ENCODE measurements at places on chromosomes 11 and 22.

- no peak for DNase-seq
Observed at GRCh38 chr11:28964811-28965210, 856.6 kb downstream of the METTL15 start.

GRCh38 chr11:121300972-121301699, 8.6 kb downstream of the SC5D start:
- DNase-seq = no peak

DNA sequence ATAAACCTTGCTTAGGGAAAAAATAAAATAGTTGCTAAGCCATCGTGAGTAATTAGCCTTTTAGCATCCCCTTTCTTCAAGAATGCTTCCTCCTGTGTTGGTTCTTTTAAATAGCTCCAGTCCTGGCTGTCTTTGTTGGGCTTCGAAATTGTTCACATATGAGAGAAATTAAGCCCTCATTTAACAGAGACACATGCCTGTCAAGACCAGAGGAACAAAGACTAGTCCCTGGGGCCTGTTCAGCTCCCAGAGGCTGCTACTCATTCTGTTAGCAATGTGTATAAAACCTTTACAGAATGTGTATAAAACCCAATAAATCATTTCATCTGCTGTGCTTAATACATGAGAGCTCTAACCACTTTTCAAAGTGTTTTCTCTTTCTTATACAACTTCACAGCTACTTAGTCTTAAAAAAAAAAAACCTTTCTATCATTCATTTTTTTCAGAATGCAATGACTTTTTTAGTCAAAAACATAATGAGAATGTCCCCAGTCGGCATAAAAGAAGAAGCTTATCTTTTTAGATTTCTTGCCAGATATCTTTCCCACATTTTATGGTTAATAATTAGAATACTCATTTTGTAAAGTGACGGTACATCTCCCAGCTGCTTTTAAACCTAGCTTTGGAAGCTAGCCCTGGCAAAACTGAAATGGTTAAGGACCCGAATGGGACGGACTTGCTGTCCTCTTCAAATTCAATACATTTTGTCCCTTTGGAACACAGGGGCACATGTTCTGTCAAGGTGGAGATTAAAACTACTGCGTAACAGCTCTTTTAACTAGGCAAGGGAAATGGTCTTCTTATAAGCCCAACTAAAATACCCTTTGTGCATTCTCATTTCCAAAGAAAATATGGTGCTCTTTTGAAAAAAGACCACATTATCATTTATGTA, 186.1 kb downstream of the SOX6 start:
- DNase-seq = no peak

- DNase-seq = no peak
Observed at GRCh38 chr11:78100676-78101472, 21.2 kb upstream of the NDUFC2 start.

GRCh38 chr22:23847310-23847920, 8.6 kb upstream of the DERL3 start:
- DNase-seq = no peak

DNA sequence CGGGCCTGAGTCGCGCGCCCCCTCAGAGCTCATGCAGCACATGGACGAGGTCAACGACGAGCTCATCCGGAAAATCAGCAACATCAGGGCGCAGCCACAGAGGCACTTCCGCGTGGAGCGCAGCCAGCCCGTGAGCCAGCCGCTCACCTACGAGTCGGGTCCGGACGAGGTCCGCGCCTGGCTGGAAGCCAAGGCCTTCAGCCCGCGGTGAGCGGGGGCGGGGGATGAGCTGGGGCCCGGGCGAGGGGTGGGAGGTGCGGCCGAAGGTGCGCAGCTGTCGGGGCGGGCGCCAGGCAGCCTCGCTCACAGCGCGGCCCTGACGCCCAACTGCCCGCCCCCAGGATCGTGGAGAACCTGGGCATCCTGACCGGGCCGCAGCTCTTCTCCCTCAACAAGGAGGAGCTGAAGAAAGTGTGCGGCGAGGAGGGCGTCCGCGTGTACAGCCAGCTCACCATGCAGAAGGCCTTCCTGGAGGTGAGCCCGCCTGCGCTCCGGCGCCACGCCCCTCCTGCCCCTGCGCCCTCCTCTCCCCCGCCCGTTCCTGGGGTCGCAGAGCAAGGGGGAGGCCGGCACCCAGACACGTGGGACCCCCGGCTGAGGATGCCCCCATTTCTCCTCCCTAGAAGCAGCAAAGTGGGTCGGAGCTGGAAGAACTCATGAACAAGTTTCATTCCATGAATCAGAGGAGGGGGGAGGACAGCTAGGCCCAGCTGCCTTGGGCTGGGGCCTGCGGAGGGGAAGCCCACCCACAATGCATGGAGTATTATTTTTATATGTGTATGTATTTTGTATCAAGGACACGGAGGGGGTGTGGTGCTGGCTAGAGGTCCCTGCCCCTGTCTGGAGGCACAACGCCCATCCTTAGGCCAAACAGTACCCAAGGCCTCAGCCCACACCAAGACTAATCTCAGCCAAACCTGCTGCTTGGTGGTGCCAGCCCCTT, 20.5 kb downstream of the EPS8L2 start:
- DNase-seq = no peak

GRCh38 chr22:23294221-23294620, 113.9 kb downstream of the BCR start:
- DNase-seq = no peak

- DNase-seq = no peak
Observed at GRCh38 chr11:103903621-103904323, 132.7 kb upstream of the DDI1 start.

- peak; percentile 86 for DNase-seq
Observed at GRCh38 chr11:69644071-69644961, 3.4 kb downstream of the CCND1 start.

GRCh38 chr22:24148266-24149197, 32.8 kb upstream of the SUSD2 start:
- no peak for DNase-seq

- no peak for DNase-seq
Observed at GRCh38 chr22:48278620-48279460, 1516.4 kb downstream of the TBC1D22A start.

GRCh38 chr11:88345408-88345807, 7.9 kb upstream of the CTSC start:
- DNase-seq = no peak

DNA sequence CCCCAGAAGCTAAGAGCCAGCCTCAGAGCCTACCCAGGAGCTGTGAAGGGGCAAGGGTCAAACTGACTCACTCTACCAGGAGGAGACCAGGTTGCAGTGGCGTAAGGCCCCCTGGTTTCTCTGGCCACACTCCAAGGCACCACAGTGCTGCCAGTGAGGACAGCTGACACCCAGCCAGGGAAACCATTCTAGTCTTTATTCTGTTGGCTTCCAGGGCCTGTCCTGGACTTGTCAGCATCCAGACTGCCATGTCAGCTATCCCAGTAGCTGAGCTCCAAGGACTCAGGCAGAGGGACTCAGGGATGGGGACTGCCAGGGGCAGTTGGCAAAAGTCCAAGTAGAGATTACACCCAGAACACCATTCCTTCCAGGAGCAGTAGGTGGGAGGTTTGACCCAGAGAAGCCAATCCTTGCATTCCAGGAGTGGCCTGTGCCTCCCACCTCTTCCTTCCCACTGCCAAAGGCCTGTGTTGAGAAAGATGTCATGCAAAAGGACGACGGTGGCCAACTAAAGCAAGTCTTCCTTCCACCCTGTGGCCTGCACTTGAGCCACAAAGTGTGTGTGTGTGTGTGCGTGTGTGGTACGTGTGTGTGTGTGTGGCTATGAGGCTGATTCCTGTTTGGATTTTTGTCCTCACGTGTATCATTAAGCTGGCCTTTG, 3.6 kb upstream of the MAPK8IP1 start:
- no peak for DNase-seq

DNA sequence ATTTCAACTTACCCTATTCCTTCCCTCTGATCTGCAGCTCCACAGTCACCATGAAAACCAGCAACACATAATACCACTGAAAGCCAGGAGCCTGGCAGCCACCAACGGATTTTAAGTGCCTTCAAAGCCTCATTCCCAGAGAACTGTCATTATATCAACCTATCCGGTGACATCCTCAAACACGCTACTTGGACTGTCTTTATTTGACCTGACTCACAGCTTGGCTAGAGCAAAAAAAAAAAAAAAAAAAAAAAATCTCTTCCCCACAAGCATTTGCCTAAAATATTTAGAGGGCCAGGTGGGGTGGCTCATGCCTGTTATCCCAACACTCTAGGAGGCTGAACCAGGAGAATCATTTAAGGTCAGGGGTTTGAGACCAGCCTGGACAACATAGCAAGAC, 32.4 kb upstream of the ARHGAP32 start:
- no peak for DNase-seq

DNA sequence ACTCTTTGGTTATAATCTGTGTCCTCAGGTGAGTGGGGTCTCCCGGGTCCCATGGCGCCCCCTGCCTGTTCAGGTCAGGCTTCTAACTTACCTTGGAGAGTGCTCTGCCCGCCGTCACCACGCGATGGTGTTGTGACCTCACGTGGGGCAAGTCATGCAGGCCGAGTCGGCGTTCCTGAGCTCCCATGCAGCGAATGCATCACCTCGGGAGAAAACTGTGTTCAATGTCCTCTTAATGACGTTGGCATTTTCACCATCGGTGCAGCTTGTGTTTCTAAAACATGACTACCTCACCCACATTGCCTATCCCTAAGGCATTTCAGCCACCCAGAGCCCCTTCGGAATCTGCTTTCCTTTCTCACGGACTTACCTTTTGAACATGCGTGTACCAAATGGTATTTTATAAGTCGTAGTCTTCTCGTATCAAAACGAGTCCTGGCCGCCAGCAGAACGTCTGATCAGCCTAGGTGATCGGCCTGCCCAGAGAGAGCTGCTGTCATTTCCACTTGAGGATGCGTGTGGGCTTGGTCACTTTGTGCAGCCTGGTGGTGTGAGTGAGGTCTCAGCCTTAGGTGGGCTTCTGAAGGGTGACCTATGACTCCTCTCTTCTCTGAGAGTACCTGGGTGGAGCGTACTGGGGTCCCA, 64.8 kb downstream of the TBC1D22A start:
- DNase-seq = no peak

DNA sequence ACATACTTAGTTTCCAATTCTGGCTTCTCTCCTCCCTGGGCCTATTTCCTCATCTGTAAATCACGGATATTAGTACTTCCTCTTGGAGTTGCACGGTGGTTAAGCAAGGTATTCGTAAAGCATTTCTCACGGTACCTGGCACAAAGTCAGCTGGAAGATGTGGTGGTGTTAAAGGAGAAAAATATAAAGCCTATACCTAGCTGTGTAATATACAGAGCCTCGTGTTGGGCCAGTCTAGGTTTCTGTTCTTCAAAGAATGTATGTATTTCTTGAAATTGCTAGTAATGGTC, 47.2 kb downstream of the DBX1 start:
- no peak for DNase-seq

- DNase-seq = no peak
Observed at GRCh38 chr11:1057806-1058205, 16.9 kb upstream of the MUC2 start.

DNA sequence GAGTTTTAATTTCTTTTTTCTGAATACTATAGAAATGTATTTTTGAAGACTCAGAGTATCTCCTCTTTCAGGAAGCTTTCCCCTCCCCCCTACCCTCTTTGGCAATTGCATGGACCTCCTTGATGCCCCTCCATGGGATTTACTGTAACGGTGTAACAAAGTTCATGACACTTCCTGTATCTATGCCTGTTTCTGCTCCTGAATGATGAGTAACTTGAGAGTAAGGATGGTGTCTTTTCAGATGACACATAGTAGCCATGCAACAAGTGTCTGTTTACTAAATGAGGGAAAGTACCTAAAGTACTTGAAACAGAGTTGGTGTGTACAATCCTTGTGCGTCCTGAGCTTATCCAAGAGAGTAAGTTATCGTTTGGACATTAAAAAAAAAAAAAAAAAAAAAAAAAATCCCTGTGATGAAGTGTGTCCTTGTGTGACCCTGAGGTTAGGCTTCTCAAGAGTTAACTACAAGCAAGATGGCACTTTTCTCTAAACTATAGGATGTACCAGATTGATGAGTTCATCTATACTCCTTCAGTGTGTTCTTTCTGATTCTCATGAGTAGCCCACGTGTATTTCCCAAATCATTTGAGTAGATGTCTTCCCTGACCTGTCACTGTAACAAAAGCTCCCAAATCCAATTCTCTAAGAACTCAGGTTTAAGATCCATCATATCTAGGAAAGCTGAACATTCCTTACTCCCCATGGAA, 7.4 kb downstream of the ETS1 start:
- no peak for DNase-seq

DNA sequence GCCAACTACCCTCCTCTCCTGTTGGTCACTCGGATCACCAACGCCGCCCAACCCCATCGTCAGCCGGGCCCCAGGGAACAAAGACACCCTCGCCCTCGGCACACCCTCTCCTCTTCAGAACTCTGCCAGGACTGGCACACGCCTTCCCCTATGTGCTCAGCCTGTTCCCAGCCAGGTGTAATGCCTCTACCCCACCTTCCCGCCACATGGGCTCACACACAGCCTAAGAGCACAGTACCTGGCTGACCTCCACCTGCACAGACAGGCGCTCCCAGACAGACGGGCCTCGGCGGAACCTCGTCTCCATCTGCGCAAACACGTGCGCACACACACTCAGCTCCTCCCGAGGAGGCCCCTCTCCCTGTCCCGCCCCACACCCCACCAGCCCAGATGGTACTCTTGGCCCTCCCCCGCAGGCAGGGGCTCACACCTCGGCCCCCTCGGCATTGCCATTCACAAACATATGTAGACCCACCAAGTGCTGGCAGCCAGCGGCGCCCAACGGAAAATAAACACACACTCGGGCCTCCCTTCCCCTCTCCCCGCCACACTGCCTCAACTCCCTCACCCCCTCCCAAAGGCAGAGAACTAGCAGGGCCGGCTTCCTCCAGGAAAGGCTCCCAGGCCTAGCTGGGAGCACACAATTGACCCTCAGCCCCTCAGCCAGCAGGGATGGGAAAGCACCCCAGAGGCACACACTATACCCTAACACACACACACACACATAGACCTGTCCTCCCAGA, 8.5 kb downstream of the ELFN2 start:
- no peak for DNase-seq

GRCh38 chr11:97905101-97905500, 1115.6 kb upstream of the CNTN5 start:
- DNase-seq = no peak

DNA sequence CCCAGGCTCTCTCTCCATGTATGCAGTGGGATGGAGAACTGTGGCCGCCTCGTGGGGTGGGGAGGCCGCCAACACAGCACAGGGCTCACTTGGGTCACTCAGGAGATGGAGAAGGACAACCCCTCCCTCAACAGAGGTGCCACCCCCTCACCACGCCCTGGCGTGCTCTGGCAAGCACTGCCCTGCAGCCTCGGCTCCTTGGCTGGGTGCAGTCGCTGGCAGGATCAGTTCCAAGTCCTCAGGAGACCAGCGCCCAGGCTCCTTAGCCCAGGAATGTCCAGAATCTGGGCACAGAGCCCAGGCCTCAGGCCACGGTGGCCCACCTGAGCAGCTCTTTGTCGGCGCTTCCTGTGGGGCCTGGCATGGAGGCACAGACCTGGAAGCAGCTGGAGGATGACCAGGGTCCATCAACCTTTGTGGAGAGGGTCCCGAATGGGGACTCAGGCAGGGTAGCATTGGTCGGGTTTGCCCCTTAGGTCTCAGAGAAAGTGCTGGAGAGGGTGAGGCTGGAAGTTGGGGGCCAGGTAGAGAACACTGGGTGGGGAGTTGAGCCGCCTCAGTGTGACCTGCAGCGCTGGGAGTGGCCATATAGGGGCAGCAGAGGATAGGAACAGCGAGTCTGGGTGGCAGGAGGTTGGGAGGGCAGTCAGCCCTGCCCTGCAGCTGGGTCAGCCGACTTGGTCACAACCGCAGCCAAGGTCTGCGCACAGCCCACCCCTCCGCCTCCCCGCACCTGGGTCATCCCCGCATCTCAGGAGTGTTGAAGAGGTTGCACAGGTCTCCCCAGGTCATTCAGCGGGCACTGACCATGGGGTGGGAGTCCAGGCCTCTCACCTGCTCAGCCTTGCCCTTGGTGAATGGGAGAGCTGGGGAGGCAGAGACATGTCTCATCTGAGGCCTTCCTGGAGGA, 8.2 kb downstream of the SUSD2 start:
- DNase-seq = peak; percentile 26
